ENCODE measurements at places on chromosomes 16 and 17.

DNA sequence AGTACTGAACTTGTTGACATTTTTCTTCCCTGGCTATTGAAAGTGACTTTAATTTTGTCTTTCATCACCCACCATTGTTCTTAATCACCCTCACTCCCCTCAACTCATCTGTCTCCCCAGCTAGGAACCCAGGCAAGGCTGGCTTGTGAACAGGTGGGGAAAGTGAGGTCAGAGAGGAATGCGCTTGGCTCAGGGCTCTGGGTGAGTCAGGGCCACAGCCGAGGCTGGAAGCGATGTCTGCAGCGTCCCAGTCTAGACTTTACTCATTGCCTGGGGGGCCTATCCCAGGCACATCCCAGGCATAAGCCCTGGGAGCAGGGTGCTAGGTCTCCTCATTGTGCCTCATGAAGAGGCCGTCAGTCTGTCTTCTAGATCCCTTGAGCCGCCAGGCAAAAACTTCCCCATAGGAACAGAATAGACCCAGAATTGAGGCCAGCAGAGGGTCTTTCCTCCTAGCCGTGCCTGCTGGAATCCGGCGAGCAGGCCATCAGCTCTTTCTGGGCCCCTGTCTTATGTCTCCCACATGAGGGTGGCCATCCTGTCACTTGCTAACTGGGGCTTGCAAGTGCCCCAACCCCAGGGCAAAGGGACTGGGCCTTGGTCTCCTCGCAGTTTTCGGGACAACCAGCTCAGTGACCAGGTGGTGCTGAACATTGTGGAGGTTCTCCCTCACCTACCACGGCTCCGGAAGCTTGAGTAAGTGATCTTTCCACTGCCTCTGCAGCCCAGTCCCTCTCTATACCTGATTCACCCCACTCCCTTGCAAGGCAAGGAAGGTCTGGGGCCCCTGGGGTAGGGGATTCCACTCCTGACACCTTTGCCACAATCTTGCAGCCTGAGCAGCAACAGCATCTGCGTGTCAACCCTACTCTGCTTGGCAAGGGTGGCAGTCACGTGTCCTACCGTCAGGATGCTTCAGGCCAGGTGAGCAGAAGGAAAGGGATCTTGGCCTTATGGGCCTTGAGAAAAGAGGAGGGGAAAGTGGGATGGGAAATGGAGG, 40.1 kb downstream of the NLRC5 start:
- no peak for DNase-seq

GRCh38 chr16:4578961-4579530, 22.9 kb downstream of the C16orf96 start:
- no peak for DNase-seq

DNA sequence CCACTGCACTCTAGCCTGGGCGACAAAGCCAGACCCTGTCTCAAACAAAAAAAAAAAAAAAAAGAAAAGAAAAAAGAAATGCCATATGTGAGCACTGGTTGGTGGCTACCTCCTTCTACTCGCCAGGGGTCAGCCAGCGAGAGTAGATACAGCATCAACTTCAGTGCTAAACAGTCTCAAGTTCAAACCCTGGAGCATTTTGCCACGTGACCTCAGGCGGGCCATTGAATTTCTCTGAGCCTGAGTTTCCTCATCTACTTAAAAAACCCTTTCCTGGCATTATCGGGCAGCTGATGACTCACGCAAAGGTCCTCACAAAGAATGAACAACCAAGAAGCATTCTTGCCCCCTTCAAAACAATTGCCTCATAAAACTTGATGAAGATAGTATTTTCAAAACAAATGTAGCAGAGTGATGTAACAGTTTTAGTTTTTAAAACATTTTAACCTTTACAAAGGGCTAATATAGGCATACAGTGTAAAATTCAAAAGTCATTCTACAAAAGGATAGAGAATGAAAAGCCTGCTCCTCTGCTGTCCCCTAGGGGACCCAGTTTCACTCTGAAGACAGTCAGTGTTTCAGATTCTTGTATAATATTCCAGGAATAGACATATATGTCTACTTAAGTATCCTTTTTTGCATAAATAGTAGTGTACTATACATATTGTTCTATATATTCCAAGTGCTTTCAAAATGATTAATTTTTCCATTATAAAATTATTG, 28.4 kb downstream of the DNAH2 start:
- DNase-seq, result no peak

DNA sequence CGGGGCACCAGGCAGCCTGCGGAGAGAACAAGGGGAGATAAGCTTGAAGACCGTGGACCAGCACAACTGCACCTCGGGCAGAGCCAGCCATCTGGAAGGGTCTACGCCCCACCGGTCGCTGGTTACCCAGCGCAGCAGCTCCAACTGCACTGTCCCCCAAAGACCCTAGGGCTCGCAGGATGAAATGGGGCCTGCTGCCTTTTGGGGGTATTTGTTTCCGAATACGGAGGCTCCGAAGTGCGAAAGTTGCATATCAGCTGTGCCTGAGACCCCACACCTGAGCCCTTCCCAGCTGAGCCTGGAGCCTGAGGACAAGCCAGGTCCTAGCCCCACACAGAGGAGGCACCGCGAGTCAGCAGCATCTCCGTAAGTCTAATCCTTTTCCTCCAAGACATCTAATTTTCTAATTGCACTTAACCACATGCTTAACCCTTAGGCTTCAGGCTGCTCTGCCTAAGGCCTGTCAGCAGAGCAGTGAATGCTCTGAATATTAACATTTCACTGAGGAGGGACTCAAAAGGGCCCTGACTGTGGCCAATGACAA, 4.0 kb downstream of the KIFC3 start:
- no peak for DNase-seq

GRCh38 chr16:75948886-75949285, 222.6 kb upstream of the CPHXL start:
- DNase-seq, result no peak

DNA sequence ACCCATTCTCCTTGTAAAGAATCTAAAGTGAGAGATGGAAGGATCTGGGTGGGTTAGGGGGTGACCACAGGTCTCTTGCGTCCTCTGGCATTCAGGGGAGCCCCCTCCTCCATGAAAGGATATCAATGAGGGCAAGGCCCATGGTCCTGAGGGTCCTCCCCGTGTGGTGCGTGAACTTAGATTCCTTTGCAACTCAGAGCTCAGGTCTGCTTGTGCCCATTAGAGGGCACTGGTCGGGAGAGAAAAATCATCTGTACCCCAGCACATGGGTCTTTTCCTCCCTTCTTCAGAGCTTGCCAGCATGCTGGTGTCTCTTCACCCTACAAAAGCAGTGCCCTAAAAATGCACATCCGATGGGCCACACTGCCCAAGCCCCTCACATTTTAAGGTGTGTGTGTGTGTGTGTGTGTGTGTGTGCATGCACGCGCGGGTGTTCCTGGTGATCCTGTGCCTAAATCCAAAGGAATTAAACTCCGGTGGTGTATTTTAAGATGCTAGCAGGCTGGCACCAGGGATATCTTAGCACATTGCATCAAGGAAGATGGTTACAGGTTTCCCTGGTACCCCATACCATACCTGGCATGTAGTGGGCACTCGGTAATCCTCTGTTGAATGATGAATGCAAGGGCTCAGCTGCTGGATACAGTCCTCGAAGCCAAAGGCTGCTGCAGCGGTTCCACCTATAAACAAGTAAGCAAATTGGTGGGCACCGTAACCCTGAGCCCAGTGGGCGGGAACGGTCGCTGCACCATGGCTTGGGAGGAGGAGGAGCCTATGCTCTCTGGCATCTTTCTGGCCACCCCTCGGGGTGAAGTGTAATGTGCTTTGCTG, 4.7 kb downstream of the C1QTNF1 start:
- no peak for DNase-seq

DNA sequence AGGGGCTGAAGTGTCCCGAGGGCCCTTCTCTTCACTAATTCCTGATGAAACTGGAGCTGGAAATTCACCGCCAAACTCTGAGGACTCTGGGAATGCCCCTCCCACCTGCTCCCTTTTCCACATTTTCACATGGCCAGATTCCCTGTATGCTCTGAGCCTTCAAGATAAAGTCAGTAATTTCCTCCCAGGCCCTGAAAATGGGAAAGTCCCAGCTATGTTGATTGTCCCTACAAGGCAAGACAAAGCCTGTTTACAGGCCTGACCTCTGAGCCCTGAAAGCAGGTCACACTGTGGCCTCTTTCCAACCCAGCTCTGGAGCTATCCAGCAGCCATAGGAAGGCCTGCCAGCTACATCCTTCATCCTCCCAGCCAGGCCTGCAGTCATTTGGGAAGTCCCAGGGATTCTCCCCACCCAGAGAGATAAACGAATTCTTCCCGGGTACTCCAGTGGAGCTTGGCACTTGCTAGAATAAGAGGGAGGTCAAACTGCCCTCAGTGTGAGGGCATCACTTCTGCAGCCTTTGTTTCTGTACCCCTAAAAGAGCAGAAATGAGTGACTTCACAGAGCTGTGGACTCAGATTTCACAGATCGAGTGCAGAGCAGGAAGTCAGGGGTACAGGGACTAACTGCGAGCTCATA, 19.6 kb upstream of the CCL2 start:
- no peak for DNase-seq

- no peak for DNase-seq
These were observed 2.8 kb downstream of the CAPN15 start for GRCh38 chr16:530111-530817.

DNA sequence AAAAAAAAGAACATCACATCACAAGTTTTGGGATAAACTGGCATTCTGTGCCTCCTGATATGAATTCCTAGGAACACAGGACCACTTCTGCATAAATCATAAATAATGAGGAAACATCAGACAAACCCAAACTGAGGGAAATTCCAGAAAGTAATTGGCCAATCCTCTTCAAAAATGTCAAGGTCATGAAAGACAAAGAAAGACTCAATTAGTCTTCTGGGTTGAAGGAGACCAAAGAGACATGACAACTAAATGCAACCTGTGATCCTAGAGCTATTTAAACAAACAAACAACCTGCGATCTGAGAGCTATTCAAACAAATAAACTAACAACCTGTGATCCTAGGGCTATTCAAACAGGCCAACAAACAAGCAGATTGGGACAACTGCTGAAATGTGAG, 144.3 kb downstream of the VPS53 start:
- DNase-seq, result no peak

DNA sequence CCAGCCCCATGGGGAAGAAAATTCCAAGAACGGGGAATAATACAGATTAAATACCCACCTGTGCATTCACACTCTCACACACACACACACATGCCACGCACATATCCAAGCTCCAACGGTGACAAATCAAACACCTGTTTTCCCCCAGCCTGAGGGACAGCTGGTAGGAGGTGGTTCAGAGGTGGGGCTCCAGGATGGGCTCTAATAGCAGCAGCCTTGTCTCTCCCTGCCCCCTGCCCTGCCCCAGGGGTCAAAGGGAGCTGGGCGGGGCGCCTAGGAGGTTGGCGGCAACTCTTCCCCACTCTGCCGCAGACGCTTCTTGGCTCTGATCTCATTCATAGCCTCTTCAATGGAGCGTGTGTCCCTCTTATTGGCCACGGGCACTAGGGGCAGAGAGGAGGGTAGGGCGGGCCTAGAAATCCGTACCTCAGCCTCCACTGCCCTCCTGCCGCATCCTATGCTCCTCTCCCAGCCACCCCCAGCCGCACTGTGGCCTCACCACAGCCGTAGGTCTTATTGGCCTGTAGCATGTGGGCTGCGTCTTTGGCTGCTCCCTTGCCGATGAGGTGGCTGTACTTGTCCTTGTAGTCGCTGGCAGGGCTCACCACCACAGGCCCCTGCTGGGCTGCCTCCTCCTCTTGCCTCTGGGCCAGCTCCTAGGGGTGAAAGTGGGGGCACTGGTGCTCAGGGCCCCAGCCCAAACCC, 8.2 kb downstream of the SPAG7 start:
- no peak for DNase-seq

GRCh38 chr17:39841134-39841683, 22.9 kb downstream of the IKZF3 start:
- DNase-seq, result no peak

GRCh38 chr16:81485824-81486539, 41.4 kb downstream of the CMIP start:
- no peak for DNase-seq

DNA sequence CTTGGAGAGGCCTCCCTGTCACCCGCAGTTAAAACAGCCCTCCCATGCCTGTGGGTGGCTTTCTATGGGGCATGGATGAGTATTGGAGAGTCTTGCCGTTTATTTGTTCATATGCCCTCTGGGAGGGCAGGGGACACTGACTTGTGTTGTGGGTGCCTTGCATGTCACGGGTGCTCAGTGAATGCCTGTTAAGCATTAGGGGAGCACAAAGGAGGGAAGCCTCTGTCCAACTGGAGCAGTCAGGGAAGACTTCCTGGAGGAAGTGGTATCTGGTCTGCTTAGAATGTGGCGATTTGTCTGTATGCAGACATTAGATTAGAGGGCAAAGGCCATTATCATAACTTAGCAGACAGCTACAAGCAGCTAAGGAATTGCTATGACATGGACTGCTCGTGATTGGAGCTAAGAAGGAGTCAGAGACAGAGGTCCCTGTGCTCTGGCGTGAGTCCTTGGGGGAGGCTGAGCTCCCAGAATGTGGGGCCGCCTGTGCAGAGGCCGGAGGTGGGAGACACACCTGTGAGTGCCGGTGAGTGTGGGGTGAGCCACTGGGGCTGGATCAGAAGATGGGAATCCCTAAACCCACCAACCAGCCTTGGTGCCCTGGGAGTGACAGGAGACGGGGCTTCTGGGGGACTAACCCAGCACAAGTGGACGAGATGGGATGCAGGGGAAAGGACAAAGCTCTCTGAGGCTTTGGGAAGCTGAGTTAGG, 286.1 kb downstream of the SEC14L1 start:
- DNase-seq, result no peak

GRCh38 chr16:87291944-87292343, 25.2 kb downstream of the C16orf95 start:
- no peak for DNase-seq

- no peak for DNase-seq
These were observed 362.2 kb downstream of the WWOX start for GRCh38 chr16:78461496-78462287.

- DNase-seq, result no peak
These were observed 8.3 kb downstream of the FHOD1 start for GRCh38 chr16:67238806-67239470.

DNA sequence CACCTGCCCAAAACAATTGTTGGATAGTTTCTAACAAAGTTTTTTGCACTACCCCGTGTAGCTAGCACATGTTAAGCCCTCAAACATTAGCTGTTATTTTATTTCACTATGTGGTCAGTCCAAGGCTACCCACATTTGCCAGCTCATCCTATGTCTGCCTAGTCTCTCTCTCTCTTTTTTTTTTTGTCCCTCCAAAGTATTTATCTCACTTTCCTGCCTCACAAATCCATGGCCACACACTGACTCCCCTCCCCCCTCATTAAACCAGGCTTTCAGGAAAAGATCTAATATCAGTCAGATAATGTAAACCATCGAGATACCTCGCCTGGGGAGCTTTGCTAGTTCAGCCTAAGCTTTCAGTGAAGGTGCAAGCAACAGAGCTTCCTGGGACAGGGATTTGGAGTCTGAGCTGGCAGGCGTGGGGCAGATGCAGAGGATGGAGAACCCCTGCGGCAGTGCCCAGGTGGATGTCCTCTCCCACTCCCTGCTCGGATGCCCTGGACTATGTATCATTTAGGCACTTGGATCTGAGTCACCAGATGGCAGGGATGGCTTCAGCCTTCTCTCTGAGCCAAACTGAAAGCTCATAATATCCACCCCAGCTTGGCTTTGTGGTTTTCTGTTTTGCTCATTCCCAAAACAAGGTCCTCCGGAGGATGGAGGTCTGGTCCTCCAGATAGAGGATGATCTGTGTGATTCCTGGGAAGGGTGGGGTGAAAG, 73.7 kb upstream of the FOXF1 start:
- DNase-seq, result no peak

GRCh38 chr16:71547168-71547567, 20.9 kb downstream of the CHST4 start:
- no peak for DNase-seq

GRCh38 chr17:50952013-50952412, 85.9 kb upstream of the TOB1 start:
- no peak for DNase-seq

GRCh38 chr17:79914813-79915740, 75.8 kb upstream of the CBX4 start:
- DNase-seq, result no peak

All from NK-92 treated with Interleukin-12 subunit alpha and Interleukin-12 subunit beta, amount 100 ng/mL, for 24 hours (cell line).